Astrocyte of the spinal cord (primary cell): ENCODE measurements at places on chromosomes 7 and 10.

DNA sequence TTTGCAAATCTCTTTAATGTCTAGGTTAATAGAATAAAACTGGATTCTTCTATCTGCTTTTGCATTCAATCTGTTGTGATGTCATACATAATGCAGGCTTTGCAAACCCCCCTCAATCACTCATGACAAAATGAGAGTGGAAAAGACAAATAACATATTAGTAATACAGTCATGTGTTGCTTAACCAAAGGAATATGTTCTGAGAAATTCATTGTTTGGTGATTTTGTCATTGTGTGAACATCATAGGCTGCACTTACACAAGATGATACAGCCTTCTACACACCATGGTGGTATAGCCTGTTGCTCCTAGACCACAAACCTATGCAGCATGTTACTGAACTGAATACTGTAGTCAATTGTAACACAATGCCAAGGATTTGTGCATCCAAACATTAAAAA lies 87.3 kb upstream of the SEC61G start:
- no peak for DNase-seq

DNA sequence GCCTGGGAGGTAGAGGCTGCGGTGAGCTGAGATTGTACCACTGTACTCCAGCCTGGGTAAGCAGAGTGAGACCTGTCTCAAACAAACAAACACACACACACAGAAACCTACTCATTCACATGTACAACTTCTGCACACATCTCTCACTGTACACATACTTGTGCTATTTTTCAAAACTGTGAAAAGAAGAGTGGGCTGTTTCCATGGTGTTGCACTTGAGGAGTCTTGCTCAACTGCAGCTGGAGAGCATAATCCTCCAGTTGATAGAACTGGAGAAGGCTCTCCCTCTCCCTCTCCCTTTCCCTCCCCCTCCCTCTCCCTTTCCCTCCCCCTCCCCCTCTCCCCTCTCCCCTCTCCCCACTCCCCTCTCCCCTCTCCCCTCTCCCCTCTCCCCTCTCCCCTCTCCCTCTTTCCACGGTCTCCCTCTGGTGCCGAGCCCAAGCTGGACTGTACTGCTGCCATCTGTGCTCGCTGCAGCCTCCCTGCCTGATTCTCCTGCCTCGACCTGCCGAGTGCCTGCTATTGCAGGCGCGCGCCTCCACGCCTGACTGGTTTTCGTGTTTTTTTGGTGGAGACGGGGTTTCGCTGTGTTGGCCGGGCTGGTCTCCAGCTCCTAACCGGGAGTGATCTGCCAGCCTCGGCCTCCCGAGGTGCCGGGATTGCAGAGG lies 43.7 kb upstream of the DLD start:
- DNase-seq = no peak

DNA sequence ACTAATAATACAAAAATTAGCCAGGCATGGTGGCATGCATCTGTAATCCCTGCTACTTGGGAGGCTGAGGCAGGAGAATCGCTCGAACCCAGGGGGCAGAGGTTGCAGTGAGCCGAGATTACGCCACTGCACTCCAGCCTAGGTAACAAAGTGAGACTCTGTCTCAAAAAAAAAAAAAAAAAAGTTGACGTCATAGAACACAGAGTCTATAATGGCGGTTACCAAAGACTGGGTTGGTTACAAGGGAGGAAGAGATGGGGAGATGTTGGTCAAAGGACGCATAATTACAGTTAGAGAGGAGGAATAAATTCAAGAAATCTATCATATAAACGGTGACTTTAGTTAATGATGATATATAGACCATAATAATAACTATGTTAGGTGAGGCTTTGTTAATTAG lies 309.7 kb upstream of the HGF start:
- DNase-seq = no peak

- peak; percentile 61 for DNase-seq
These were observed 71.9 kb upstream of the OIT3 start for GRCh38 chr10:72821606-72822005.

DNA sequence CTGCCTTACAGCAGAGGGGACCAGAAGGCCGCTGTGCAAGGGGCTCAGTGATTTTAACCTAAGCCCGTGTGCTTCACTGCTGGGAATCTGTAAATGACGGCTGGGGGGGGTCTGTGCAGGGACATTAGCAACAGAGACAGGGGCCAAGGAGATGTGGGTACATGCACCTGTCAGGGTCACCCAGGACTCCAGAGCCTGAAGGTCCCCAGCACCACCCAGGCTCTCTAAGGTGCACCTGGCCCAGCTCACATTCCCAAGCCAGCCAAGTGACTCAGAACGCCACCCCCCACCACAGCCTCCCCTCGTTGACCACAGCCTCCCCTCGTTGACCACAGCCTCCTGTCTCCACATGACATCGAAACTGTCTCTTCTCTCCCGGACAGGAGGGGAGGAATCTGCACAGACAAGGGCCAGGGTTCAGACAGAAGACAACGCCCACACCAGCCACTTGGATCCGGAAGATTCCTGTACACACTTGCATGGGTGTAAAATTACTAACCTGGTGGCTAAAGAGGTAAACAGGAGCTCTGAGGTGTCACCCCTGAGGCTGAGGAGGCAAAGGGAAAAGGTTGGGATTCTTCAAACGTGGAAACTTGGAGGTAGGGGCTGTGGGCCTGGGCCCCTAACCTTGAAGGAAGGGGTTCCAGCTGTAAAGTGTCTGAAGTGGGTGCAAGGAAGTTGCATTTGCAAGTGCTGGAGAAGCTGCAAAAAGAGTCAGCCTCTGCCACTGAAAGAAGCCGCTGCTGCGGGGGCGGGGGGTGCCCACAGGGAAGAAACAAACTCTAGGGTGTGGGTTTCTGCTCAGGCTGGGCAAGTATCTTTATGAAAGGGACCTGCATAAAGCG lies 27.0 kb downstream of the CALML3 start:
- peak; percentile 79 for DNase-seq

DNA sequence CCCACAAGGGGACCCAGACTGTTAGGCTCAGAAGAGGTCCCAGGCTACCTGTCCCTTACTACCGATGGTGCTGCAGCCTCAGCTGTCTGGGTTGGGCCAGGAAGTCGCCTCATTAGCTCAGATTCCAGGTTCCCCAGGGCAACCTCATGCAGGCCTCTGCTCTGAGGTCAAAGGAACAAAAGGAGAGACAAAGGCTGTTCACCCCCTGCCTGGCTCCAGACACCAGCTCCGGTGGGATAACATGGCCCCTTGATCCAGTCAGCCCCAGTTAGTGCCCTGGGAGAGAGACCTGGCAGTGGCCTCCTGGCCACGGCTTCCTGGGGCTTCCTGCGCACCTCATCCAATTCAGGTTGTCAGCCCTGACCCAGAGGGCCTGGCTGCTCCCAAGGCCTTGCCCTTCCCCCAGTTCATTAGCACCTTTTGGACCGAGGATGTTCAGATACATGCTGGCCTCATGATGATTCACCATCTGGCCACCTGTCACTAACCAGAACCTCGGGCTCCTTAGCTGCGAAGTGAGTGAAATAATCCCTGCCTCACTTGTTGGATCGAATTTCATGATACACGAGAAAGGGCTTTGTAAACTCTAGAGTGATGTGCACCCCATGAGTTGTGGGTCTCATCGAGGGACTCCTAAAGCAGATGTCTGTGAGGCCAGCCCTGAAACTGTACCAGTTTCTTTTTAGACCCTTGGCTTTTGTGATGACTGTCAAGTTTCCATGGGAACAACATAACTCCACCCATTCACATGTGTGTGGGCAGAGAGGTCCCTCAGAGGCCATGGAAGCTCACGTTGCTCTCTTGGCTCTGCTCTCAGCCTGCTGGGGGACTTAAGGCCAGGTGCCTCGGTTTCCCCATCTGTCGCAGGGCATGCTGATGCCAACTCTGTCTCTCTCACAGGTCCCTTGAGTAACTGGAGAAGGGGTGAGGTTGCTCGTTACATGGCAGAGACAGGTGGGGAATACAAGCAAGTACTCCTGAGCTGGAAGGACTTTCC lies 79.5 kb upstream of the PCBD1 start:
- peak; percentile 12 for DNase-seq

- no peak for DNase-seq
These were observed 442.2 kb downstream of the TCERG1L start for GRCh38 chr10:130869179-130869841.

DNA sequence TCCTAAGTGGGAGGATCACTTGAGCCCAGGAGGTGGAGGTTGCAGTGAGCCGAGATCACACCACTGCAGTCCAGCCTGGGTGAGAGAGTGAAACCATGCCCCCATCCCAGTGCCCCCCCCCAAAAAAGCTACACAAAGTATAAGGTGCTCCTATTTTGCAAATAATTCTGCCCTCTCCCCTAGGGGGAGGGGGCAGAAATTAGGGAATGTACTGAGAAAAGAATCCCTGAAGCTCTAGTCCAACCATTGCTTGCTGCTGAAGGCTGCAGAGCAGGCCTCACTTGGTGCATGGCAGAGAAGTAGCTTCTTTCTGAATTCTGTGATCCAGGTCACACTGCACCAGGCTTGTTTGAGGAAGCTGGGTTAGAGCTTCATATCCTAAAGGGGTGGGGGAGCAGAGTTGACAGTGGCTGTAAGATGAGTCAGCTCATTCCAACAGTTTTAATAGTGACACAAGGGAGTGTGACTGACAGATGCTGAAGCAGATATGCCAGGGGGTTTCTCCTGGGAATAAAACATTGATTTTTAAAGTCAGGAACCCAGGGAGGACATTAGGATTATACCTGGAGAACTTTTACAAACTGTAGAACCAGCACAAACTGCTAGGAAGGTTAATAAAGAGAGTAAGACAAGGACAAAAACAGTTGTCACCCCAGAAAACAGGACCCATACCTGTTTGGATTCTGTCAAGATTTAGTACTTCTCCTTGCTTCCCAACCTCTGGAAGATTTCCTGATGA lies 32.8 kb upstream of the STRIP2 start:
- DNase-seq = no peak

- peak; percentile 45 for DNase-seq
These were observed 87.8 kb downstream of the HDAC9 start for GRCh38 chr7:18583305-18583704.

- DNase-seq = no peak
These were observed 196.5 kb upstream of the PRPS1L1 start for GRCh38 chr7:18224138-18224537.

DNA sequence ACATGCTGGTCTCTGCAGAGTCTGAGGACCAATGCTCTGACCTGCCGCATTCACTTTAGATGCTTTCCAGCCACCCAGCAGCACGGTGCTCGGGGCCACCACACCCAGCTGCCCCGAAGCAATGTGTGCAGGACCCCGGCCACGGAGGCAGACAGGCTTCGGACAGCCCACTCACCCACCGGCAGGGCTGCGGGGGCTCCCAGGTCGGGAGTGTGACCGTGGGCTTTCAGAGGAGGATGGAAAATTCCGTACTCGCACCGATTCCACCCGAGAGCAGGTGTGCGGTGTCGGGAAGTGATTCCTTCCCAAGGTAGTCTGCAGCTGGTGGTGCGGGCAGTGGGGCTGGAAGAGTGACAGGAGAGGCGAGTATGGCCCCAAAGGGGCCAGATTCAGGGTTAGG lies 190.9 kb downstream of the DNAJB6 start:
- no peak for DNase-seq

DNA sequence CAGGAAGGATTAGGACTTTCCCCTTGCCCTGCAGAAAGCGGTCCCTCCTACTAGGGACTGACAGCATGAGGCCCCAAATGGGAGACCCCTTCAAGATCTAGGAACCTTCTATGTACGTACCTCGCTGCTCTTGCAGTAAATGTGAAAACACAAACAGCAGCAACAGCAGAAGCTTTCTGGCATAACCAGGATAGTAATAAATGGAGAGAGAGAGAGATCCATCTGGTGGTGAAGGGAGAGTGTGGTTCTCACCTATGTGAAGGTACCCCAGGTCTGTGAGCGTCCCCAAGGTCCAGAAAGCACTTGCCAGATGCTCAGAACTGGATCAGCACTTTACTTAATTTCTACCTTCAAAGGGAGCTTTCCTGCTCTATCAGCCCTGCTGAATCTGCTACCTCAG lies 592.7 kb downstream of the PARD3 start:
- no peak for DNase-seq

GRCh38 chr10:11493646-11494045 lies 117.8 kb downstream of the USP6NL start:
- no peak for DNase-seq

DNA sequence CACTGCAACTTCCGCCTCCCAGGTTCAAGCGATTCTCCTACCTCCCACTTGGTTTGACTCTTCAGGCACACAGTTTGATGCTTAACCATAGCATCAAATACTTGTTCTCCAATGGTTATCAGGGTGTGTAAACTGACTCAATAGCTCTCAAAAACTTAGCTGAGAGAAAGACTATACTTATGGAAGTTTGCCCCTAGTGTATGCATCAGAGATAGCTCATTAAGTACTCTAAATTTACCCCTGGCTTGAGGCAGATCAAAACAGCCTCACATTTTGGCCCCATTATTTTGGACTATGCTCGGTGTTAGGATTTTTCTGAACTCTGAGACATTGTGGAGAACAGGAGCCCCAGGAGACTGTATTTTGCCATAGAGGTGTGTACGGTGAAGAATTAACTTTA lies 40.8 kb upstream of the SLC35B4 start:
- DNase-seq = no peak

DNA sequence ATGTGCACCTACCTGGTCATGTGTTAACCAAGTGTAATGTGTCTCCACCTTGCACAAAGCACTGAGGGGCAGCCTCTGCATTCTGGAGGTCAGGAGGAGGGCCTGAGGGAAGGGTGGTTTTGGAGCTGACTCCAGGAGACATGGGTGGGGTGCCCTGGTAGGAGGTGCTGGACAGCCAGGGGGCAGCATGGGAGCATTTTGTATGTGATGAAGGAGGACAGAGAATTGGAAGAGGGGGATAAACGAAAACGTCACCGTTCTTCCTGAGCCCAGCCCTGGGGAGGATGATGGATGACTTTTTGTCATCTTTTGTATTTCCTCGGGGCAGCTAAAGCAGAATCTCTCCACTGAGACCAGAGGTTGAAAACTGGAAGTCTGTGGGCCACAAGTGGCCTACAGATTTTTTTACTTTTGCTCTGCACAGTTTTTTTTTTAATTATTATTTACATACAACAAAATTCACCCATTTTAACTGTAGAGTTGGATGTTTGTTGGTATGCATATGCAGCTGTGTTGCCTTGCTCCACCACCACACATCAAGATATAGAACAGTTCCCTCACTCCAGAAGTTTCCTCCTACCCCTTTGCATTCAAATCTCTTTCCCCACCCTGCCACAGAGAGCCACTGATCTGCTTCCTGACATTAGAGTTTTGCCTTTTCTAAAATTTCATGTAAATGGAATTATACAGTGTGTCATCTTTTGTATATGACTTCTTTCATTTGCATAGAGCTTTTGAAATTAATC lies 242.5 kb downstream of the VTI1A start:
- no peak for DNase-seq
